ENCODE measurements at places on chromosomes 5 and 9.

DNA sequence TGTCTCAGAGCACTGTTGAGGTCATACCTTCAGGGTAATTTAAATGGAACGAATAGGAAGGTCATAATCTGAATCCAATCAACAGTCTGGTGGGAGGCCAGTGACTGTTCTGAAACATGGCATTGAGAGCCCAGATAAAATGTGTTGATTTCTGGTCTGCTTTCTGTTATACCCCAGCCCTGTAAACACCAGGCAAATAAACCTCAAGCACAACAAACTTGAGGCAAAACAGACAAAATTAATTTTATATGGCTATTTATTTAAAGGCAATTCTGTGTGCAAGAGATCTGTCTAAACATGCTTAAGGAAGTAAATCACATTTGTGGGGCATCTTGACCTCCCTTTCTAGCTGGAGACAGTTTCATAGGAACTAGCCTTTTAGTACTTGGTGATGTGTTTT lies 140.9 kb upstream of the SPEF2 start:
- DNase-seq, result no peak

DNA sequence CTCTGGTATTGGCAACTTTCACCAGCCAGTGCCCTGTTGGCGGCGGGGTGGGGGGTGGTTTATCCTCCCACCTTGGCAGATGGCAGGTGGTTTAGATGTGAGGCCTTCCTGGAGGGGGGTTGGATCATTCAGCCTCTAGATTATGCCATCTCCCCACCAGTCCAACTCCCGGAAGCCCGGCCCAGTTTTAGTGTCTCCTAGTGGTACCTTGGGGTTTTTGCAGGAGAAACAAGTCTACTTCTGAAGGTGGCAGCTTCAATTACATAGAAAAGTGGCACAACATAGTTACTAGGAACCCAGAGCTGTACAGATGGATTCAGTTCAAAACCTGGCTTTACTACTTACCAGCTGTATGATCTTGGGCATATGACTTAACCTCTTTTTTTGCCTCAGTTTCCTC lies 11.3 kb downstream of the PRLR start:
- DNase-seq, result no peak

- no peak for DNase-seq
Observed at GRCh38 chr9:36791222-36791950, 218.7 kb downstream of the MELK start.

- no peak for DNase-seq
Observed at GRCh38 chr5:59732806-59733205, 160.7 kb downstream of the PDE4D start.

GRCh38 chr9:127113191-127113972 lies 9.1 kb downstream of the ANGPTL2 start:
- no peak for DNase-seq

DNA sequence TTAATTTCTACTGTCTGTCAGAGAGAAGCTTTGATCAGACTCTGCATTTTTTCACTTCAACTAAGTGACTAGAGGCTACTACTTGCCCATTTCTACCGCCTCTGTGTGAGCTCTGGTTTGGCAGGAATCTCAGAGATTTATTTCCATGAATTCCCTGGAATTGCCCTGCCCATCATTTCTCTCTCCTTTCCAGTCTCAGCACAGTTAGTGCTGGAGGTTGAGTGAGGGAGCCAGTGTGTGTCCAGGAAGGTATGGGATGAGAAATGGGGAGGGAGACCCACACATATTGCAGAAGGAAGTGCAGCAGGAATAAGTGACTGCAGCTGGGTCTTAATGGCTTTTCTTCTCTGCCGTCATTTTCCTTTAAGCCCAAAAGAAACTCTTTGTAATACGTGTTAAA lies 443.1 kb upstream of the ZNF462 start:
- DNase-seq, result no peak

DNA sequence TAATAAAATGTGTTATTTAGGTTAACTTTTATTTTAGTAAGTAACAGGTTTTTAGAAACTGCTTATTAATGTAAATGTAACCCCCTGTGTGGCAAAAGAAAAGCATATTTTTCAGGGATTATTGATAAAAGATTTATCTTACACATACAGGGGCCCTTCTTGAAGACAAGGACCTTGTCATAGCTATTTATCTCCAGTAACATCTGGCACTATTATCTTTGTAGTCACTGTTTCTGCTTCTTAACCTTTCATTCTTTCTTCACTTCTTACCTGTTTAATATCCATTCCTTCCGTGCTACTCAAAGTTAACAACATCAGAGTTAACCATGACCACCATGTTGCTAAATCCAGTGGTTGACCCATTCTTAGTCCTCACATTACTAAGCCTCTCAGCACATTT lies 117.8 kb upstream of the VCAN start:
- DNase-seq, result no peak

DNA sequence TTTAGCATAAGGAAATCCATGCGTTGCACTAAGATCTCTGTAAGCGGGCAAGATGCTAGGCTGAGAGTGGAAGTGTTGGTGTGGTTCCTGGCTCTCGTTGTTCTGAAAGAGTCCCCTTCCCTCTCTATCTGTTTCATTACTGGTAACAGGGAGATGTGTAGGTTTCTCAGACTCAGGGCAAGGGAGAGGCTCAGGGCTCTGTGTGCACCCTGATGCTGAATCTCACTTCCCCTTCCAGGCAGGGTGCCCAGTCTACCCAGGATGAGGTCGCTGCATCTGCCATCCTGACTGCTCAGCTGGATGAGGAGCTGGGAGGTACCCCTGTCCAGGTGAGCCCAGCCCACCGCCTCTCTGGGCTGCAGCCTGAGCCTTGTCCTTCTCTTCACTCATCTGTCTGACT lies 45.7 kb downstream of the STOM start:
- no peak for DNase-seq

DNA sequence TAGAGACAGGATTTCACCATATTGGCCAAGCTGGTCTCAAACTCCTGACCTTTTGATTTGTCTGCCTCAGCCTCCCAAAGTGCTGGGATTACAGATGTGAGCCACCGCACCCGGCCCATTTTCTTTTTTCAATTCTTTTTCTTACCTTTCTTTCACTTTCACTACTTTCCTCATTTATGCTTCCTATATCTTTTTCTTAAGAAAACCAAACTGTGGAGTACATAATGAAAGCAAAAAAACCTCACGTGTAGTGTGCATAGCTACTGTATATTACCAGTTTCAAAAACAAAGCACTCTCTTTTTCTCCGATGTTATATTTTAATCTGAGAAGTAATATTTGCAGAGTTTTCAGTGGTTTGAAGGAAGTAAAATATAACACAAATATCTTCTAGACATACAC lies 8.0 kb upstream of the CAST start:
- no peak for DNase-seq

DNA sequence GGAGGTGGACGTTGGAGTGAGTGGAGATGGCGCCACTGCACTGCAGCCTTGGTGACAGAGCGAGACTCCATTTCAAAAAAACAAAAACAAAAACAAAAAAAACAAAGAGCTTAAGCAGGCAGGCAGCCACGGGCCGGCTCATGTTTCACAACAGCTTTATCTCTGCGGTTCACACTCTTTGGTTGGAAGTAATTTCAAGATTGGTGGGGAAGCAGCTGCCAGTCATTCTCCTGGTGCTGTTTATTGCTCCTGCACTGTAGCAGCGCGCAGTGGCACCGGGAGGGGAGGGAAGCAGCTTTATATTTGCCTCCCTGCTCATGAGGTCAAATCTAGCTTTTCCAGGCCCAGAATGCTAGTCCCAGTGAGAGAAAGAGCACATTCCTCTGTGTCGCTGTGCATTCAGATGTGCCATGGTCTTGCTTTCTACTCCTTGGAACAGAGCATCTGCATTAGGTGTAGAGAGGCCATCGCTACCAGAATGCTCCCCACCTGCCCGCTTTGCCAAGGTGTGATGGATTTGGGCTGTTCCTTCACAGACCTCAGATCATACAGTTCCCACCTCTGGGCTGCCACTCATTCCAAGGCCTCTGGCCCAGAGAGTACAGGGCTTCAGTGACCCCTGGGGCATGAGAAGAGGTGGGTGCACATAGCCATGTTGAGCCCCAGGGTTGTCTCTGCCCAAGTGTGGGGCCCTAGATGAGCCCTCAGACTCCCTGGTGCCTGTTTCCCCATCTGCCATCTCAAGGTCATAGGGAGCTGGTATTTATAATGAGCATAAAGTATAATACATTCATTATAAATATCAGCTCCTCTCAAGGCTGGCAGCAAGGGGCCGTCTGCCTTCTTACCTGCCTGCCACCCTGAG lies 270.4 kb downstream of the MED10 start:
- DNase-seq, result no peak

GRCh38 chr5:127096328-127096993 lies 23.2 kb upstream of the C5orf63 start:
- no peak for DNase-seq

GRCh38 chr5:124182133-124182532 lies 564.3 kb downstream of the ZNF608 start:
- DNase-seq, result no peak

GRCh38 chr5:9787861-9788600 lies 157.9 kb upstream of the TAS2R1 start:
- no peak for DNase-seq

GRCh38 chr5:113187906-113188305 lies 211.3 kb downstream of the DCP2 start:
- DNase-seq, result no peak

DNA sequence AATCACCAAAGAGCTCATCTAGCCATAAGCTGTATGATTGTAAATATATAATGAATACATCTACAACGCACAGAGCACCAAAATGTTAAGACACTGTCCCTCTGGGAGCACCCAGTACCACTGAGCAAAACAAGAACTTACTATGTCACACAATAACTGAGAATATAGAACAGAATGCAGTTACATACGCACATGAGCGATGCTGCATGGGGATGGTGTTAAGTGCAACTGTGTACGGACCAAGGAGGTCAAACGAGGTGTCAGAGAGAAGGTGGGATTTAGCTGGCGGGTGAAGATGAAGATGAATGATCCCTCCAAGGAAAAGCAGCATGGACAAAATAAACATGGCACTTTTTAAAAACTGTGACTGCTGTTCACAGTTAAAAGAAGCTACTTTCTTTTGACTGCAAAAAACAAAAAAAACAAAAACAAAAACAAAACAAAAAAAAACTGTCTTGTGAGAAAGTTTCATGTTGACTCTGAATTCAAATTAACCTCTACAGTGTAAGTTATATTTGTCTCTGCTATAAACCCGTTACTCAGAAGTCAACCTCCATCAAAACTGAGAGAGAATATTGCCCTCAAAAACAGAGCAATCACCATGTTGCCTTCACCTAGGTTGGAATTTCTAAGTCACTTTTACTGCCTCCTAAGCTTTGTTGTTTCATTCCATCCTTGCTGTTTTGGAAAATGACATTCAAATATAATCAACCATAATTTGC lies 169.6 kb upstream of the GNA14 start:
- no peak for DNase-seq

- DNase-seq, result no peak
Observed at GRCh38 chr5:121758615-121759014, 93.1 kb upstream of the FTMT start.

GRCh38 chr5:12242950-12243888 lies 339.0 kb upstream of the CTNND2 start:
- DNase-seq, result no peak
